ENCODE measurements at places on chromosomes 3 and 15.

- peak; percentile 44 for DNase-seq
Measured at GRCh38 chr3:4979428-4980228, at the start of gene BHLHE40. BHLHE40 (plus strand) TSS chr3:4979437; CDS start chr3:4979719, 282 bp downstream.

DNA sequence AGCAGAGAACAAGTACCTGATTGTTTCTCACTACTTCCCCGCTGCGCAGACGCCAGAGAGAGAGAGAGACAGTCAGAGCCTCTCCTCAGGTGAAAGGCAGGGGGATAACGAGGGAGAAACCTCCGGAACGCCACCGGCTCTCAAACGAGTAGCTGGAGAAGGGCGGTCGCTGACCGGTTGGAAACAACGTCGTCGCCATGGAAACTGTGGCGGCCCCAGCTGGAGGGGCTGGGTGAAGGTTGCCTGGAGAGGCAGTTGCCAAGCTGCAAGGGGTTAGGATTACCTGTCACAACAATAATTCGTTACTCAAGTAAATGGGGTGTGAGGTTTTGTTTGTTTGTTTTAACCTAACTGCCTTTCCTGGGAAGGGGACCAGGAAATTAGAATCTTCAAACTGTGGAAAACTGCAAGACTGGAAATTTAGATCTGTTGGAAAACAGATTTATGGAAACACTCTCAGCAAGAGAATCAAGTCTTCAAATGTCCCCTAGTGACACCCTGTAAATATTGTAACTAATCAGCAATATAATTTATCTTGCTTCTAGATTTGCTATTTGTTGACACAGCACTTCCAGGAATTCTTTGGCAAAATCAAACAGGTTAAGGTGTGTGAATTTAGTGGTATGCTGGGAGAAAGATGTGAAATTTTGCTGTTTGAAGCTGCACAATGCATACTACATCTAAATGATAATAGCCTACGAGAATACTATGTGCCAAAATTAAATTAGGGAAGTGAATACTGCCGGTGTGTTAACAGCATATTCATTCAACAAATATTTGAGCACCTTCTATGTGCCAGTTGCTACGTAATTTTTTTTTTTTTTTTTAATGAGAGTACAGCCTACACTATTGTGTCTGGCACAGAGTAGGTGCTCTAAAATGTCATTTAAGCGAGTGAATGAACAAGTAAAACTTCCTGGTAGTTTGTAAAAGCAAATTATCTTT lies at the start of gene DNAH12:
TSS of gene DNAH12 (minus strand) at position 164 of the 945 bp plus-strand sequence. CDS start 1,474 bp downstream, outside the sequence.
- no peak for DNase-seq

DNA sequence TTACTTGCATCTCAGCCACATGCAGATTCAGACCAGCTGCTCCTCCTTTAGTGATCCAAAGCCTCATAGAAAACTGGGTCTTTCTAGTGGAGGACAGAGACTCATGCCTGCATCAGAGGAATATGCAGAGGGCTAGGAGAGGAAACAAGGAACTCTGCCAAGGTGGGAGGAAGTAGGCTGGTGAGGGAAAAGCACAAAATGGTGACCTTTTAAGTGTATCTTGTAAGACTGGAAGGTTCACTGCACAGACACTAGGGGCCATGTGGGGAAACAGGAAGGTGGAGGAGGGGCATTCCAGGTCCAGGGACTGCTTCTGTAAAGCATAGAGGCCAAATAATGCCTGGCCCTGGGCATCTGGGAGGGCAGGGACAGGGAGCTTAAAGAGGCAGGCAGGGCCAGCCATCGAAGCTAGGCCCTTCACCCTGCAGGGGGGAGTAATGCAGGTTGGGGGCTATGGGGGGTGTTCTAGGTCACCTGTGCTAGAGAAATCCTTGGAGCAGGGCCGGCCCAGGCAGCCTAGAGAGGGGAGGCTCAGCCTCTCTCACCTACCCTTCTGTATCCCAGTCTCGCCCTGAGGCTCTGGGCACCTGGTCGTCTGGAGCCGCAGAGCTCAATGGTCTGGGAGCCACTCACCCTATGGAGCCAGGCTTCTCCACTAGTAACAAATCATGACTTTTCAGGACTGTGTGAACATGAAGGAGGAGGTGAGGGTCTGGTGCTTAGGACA lies 117.7 kb downstream of the DNAJB8 start:
- no peak for DNase-seq

DNA sequence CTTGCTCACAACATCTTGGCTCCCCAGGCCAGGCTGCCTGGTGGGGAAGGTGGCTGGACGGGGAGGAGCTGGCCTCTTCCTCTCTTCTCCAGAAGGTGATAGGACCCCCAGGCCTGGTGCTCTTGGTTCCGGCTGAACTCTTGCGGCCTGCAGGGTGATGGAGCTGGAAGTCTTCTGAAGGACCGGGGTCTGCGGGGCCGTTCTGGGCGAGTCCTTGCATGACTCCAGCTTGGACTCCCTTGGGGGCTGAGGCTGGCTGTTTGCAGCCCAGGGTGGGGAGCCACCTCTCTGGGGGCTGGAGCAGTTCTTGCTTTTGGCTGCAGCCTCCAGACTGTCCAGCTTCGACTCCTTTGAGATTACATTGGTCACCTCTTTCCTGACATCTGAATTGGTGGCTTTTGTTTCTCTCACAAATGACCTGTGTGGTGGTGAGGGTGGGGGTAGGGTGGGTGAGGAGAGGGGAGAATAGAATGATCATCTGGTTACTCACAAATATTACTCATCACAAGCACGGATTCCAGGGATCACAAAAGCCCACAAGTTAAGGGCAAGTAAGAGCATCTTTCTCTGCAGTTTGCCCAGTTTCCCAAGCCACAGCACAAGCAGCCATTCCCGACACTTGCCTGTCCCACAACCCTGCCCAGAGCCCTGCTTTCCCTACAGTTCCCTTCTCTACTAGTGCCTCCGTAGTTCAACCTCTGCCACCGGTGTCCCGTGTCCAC lies 149.1 kb upstream of the HACD2 start:
- DNase-seq, result no peak

DNA sequence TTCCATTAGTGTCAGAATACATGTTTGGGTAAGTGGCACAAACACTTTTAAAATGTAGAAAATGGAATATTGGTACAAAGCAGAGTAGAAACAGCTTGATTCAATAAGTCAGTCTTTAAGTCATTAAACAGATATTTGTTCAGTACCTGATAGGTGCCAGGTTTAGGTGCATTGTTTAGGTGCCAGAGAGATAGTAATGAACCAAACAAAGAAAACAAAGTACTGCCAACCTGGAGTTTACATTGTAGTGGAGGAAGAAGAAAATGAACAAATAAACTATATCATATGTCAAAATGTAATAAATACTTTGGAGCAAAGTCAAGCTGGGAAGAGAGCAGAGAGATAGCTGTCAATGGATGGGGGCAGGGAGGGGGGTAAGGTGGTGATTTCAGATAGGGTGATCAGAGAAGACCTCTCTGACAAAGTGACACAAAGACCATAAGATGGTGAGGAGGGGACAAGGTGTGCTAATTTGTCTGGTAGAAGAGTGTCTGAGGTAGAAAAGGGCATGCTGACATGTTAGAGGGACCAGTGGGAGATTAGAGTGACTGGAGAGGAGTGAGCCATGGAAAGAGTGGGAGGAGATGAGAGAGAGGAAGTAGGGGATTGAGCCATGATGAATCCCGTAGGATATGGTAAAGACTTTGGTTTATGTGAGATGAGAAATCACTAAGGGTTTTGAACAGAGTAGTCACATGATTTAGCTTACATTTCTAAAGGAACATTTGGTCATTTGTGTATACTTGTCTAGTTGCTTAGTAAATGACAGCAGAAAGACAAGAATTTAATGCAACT lies 128.2 kb downstream of the UBE2E2 start:
- DNase-seq, result no peak

- DNase-seq, result no peak
Measured at GRCh38 chr3:61853912-61854311, 292.5 kb downstream of the PTPRG start.

- no peak for DNase-seq
Measured at GRCh38 chr15:67105065-67105951, 39.9 kb downstream of the SMAD3 start.

DNA sequence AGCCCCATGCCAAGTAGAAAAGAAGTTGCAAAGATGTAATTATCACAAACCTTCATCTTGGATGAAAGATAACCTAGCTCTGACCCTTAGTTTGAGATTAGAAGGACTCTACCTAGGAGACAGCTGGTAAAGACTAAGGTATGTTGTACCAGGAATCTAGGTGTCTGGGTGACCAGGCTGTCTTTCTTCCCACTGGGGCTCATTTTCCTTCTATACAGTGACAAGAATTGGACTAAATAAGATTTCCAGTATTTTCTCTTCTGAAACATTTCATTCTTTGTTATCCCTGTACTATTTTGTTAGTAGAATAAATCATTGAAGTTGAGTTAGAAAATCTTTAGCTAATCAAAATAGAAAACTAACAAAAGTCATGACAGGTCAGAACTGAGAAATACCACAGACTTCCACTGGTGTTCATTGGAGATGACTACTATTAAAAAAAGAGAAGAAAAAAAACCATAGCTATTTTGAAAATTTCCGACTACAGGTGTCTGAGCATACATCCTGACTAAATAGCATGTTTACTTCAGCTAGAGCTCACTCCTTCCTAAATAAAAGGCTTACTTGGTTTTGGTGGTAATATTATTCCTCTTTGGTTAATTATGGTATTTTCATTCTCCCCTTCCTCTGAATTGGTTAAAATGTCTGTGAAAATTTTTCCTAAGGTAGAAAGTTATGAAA lies 10.1 kb downstream of the TGFBR2 start:
- no peak for DNase-seq

GRCh38 chr3:197801891-197802778 lies 11.1 kb downstream of the LRCH3 start:
- no peak for DNase-seq

DNA sequence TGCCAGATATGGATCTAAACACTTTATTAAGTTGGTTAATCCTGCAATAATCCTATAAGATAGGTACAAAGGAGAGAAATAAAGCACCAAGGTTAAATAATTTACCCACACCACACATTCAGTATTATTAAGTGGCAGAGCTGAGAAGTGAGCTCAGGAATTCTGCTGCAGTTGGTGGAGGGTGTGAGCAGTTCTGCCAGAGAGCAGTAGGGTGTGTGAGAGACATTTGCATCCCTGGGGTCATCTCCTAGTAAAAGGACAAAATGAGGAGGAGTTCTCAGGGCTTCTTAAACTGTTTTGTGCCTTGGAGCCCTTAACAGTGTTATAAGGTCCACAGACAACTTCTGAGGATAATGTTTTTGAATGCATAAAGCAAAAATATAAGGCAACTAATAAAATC lies 484.5 kb downstream of the TAFA4 start:
- DNase-seq, result no peak

GRCh38 chr15:73700041-73700842 lies 16.1 kb downstream of the CD276 start:
- DNase-seq, result peak; percentile 62

- DNase-seq, result no peak
Measured at GRCh38 chr3:61650276-61650675, 88.9 kb downstream of the PTPRG start.

- DNase-seq, result no peak
Measured at GRCh38 chr3:18238746-18239331, 186.3 kb downstream of the SATB1 start.

DNA sequence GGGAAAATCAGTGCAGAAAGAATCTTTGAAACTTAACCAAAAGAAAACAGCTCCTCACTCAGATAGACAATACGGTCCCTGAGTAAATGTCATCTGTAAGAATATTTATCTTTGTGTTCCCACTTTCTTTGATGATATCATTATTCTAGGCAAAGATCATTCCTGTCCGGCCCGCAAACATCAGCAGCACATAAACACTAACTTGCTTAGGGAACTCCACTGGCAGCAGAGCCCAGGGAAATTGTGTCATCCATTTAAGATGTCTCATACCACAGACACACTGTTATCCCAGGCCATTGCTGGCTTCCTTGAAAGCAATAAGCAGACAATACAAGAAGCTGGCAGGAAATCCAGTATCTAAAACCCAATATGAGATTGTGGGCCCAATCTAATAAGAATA lies 20.1 kb upstream of the CD96 start:
- DNase-seq, result no peak

DNA sequence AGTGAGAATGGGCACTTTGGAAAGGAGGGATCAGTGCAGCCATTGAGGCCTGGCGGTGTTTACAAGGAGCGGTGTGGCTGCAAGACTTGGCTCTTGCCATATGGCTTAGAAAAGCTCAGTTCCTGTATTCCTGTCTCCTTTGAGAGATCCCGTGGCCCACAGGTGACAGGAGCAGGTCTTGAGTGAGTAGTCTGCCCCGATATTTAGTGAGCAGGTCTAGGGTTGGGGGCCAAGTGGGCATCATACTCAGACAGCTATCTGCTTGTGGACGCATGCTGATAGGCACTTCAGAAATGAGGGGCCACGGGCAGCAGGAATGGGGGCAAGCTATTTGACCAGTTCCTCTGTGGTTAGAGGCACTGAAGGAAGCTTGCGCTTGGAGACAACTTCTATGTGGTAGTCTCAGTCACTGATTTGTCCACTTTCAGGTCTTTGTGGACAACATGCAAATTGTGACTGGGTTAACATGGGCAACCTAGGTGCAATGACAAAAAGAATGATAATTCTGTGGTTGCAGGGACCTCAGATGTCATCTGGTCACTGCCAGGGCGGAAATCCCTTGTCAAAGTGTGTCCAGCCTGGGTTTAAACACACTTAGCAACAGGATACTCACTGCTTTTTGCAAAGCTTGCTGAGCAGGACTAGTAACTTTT lies 1.1 kb downstream of the TMED3 start:
- no peak for DNase-seq

GRCh38 chr15:60318216-60318867 lies 79.4 kb downstream of the ANXA2 start:
- no peak for DNase-seq

GRCh38 chr3:151550642-151551041 lies 89.8 kb upstream of the IGSF10 start:
- DNase-seq, result no peak

- no peak for DNase-seq
Measured at GRCh38 chr3:3798631-3799113, 559 bp upstream of the LRRN1 start.

GRCh38 chr15:96332637-96333121 lies 2.2 kb downstream of the NR2F2 start:
- no peak for DNase-seq
